ENCODE measurements at places on chromosomes 13 and 19. TPM values are rescaled to one million over a fixed set of nuclear protein-coding genes. Genes with fewer than 3 reads are reported as not detected.

- DNase-seq = peak; percentile 96
- H3K27me3 ChIP-seq = no peaks in the 10 kb centered on the region
- peaks cover 48% of the 10 kb centered on the region for H3K4me1 ChIP-seq
- H3K4me3 ChIP-seq = no peak overlapping the region
These were observed 12.7 kb upstream of the SLC44A2 start for GRCh38 chr19:10612499-10613119.

DNA sequence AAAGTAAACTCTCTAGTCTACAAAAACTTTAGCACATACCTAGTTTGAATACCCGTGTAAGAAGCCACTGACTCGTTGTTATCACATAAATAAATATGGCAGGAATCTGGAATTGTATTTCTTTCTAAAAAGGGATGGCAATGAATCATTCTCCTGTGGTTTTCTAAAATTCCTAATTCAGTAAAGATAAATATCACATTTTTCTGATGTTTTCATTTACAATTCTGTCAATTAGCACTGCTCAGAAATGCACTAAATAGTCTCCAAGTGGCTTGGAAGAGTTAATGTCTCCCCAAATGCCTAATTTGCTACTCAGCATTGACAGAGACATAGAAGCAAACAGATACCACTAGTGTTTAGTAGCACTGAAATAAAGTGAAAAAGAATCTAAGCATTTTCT lies 547.7 kb upstream of the SLITRK1 start:
- no peak for DNase-seq
- no peak overlapping the region for H3K4me3 ChIP-seq
- H3K27ac ChIP-seq = no peak overlapping the region
- H3K4me1 ChIP-seq = no peaks in the 10 kb centered on the region
- no peaks in the 10 kb centered on the region for H3K27me3 ChIP-seq

DNA sequence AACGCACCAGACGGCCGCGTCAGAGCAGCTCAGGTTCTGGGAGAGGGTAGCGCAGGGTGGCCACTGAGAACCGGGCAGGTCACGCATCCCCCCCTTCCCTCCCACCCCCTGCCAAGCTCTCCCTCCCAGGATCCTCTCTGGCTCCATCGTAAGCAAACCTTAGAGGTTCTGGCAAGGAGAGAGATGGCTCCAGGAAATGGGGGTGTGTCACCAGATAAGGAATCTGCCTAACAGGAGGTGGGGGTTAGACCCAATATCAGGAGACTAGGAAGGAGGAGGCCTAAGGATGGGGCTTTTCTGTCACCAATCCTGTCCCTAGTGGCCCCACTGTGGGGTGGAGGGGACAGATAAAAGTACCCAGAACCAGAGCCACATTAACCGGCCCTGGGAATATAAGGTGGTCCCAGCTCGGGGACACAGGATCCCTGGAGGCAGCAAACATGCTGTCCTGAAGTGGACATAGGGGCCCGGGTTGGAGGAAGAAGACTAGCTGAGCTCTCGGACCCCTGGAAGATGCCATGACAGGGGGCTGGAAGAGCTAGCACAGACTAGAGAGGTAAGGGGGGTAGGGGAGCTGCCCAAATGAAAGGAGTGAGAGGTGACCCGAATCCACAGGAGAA lies 1.9 kb downstream of the PPP1R12C start:
- H3K27me3 ChIP-seq = no peaks in the 10 kb centered on the region
- peaks cover 50% of the 10 kb centered on the region for H3K4me1 ChIP-seq
- peak overlapping the region; percentile 87 for H3K27ac ChIP-seq
- peak overlapping the region; percentile 89 for H3K4me3 ChIP-seq

GRCh38 chr19:8501516-8501915 lies 924 bp downstream of the PRAM1 start:
- no peaks in the 10 kb centered on the region for H3K27me3 ChIP-seq
- H3K4me1 ChIP-seq = peaks cover 11% of the 10 kb centered on the region
- no peak for DNase-seq

DNA sequence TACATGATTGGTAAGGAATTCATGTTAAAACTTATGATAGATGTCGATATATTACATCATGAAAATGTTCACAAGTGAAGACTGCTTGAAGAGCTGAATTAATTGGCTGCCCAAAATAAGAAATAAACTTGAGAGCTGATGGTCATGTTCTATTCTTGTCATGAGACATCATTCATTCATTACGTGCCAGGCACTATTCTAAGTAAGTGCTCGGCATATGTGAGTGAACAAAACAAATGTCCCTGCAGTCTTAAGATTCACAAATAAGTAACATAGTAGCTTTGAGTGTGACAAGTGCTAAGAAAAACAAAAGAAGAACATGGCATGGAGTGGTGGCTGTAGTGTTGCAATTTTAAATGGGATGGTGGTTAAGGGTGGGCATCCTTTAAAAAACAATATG lies 329.3 kb downstream of the SUCLA2 start:
- no peaks in the 10 kb centered on the region for H3K4me1 ChIP-seq
- DNase-seq = no peak
- no peaks in the 10 kb centered on the region for H3K27me3 ChIP-seq
- no peaks in the 10 kb centered on the region for H3K36me3 ChIP-seq
- no peak overlapping the region for H3K27ac ChIP-seq
- no peak overlapping the region for H3K4me3 ChIP-seq

GRCh38 chr13:110197026-110197425 lies 109.9 kb downstream of the COL4A1 start:
- peaks cover 89% of the 10 kb centered on the region for H3K36me3 ChIP-seq
- H3K27me3 ChIP-seq = no peaks in the 10 kb centered on the region
- peak overlapping the region; percentile 25 for H3K27ac ChIP-seq

- no peaks in the 10 kb centered on the region for H3K4me1 ChIP-seq
- H3K36me3 ChIP-seq = no peaks in the 10 kb centered on the region
- no peaks in the 10 kb centered on the region for H3K27me3 ChIP-seq
- no peak overlapping the region for H3K27ac ChIP-seq
- DNase-seq = no peak
These were observed 648.0 kb downstream of the DACH1 start for GRCh38 chr13:71218960-71219359.

The RDH8 gene
- not detected for total RNA-seq
